Activated CD8-positive, alpha-beta T cell treated with anti-CD3 and anti-CD28 coated beads, Interleukin-2, amount 10 ng/mL, durations not matched to agents 7 days and 5 days (primary cell): ENCODE measurements at places on chromosomes 6 and 20. TPM values are rescaled to one million over a fixed set of nuclear protein-coding genes. Genes with fewer than 3 reads are reported as not detected.

TTLL9 gene
- not detected for total RNA-seq

DNA sequence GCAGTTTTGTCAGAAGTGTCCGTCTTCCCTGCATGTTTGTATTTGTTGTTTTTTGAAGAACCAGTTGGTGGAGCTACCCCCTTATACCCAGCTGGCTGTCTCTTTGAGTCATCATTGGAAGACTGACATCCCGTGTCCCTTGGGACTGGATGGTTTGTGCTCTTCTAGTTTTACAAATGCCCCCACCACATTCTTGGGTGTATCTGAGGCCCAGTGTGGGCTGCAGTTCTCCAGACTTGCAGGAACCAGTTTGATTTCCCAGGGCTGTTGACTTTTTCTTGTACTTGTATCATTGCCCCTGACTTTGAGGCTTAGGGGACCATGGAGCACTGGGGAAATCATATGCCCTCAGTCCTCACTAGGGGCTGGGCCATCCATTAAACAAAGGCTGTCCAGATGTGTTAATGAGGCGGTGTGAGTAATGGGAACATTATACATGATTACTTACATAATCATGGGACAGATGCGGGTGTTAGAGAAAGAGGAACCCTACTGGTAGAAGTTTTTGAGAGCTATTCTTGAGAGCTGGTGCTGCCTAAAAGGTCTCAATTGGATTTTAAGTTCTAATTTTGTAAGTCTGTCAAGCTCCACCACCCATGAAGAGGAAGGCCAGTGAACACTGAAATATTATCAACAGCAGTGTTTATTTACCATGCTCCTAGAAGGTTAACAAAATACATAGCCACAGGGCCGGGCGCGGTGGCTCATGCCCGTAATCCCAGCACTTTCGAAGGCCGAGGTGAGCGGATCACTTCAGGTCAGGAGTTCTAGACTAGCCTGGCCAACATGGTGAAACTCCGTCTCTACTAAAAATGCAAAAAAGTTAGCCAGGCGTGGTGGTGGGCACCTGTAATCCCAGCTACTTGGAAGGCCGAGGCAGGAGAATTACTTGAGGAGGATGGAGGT, 8.5 kb downstream of the JARID2 start:
- peaks cover 98% of the 10 kb centered on the region for H3K4me1 ChIP-seq
- H3K27ac ChIP-seq, result peak overlapping the region; percentile 80
- peaks cover 65% of the 10 kb centered on the region for H3K36me3 ChIP-seq
- H3K4me3 ChIP-seq, result no peak overlapping the region
- DNase-seq, result no peak

DNA sequence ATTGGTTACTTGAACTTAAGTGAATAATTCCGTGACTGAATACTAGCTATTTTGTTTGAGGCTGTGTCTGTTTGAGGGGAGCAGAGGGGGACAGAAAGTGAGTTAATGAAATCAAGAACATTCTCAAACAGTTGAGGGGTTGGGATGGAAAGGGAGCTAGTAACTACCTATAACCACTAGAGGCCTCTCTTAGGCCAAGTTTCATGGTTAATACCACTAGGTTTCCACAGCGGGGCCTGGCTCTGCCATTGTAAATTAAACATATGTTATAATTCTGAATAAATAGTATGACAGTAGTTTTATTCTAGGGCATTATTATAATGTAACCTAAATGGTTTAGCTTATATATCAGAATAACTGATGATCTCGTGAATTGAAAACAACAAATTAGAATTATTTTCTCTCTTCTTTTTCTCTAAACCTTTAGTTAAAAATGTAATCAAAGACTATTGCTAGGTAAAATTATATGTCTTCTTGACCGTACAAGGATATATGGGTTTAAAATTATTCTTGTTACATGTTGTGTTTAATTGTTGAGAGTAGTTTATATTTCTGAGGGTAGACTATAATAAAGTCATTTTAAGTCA, 108.1 kb downstream of the BCKDHB start:
- no peaks in the 10 kb centered on the region for H3K4me1 ChIP-seq
- no peaks in the 10 kb centered on the region for H3K27me3 ChIP-seq
- no peak overlapping the region for H3K4me3 ChIP-seq

DNA sequence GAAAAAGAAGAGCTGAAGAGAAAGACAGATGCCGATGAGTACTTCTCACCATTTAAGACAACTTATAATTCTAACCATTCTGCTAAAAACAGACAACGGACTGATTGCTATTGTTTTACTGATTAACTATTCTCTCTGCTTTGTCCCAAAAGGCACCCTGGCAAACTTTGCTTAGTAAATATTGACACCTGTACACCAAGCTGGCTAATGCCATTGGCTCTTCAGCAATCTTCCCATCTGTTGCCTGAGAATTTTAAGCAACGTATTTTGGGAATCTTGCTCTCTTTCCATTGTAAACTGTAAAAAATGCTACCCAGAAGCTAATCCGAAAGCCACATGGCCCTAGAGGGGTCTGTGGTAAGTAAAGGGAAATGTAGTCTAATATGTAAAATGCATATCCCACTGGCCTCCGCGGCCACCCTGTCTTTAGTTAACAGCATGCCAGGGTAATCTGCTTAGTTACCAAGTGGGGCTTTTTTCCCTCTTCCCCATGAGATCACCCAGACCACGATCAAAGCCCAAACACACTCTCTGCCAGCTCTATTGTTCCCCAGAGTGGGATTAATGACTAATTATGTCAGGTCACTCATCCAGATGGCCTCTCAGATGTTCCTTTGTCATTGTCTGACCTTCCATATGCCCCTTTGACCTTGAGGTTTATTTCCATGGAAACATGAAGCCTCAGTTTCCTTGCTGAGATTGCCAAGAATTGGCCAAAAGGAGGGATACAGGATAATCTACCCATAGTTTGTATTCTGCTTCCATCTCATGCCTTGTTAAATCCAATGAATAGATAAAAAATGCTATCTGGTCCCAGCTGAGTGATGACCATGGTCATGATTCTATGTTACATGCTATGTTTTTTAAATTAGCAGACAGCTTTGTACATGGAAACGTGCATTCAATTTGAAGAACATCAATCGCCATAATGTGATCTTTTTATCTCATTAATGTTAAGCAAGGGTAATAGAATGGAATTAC, 216.4 kb upstream of the MCHR2 start:
- H3K27ac ChIP-seq, result no peak overlapping the region
- no peaks in the 10 kb centered on the region for H3K27me3 ChIP-seq
- no peak for DNase-seq
- H3K36me3 ChIP-seq, result no peaks in the 10 kb centered on the region

LINC00237 gene
- total RNA-seq, result not detected

SYTL3 gene
- total RNA-seq, result 48.3 TPM

DNA sequence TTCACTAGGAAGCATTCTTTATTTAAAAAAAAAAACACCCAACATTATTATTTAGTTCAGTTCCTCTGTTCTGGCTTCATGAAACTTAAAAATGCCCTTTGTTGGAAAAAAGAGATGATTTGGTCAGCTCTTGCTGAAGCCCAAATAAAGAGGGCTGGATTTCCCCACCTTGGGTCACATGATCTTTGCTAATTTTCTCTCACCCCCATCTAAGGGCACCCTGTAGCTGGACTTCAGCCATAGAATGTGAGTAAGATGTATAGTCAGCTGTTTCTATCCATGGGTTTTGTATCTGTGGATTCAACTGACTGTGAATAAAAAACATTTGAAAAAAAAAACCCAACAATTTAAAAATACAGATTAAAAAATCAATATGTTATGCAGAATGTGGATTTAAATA, 213.9 kb upstream of the SULF2 start:
- no peaks in the 10 kb centered on the region for H3K36me3 ChIP-seq
- H3K4me3 ChIP-seq, result no peak overlapping the region
- DNase-seq, result no peak
- H3K27ac ChIP-seq, result no peak overlapping the region

GRCh38 chr6:2376429-2377355, 131.3 kb upstream of the GMDS start:
- H3K27ac ChIP-seq, result no peak overlapping the region
- no peak overlapping the region for H3K4me3 ChIP-seq
- DNase-seq, result no peak
- H3K27me3 ChIP-seq, result no peaks in the 10 kb centered on the region

DNA sequence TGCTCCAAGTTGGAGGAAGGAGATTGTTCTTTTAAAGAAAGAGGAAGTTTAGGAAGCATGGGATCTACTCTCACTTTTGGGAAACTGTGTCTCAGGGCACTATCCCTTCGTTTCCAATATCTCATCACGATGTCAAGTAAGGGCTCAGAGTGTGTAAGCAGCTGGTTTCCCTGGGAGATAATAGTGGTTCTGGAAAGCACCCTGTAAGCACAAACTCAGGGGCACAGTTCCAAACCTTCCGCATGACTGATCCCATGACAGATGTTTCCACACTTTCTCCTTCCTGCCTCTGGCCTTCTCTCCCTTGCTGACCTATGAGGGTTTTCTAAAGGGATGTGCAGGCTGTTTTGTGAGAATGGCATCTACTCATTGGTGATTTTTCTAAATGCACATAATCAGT, 33.9 kb downstream of the ADTRP start:
- no peak overlapping the region for H3K4me3 ChIP-seq
- H3K27ac ChIP-seq, result no peak overlapping the region
- no peak for DNase-seq
- no peaks in the 10 kb centered on the region for H3K27me3 ChIP-seq
- H3K4me1 ChIP-seq, result peaks cover 10% of the 10 kb centered on the region
- no peaks in the 10 kb centered on the region for H3K36me3 ChIP-seq

- no peak for DNase-seq
- no peaks in the 10 kb centered on the region for H3K4me1 ChIP-seq
- no peak overlapping the region for H3K4me3 ChIP-seq
- peaks cover 4% of the 10 kb centered on the region for H3K27me3 ChIP-seq
- H3K27ac ChIP-seq, result no peak overlapping the region
- H3K36me3 ChIP-seq, result no peaks in the 10 kb centered on the region
These were observed 36.8 kb downstream of the MANEA start for GRCh38 chr6:95614094-95614493.

- no peak overlapping the region for H3K4me3 ChIP-seq
- no peak for DNase-seq
These were observed 156.1 kb upstream of the SMLR1 start for GRCh38 chr6:130671119-130671518.
